Esophagus mucosa (tissue), 1 donor: ENCODE measurements at places on chromosomes 7 and 10.

- ATAC-seq: no peak
Measured at GRCh38 chr10:34864149-34865067, 49.3 kb upstream of the PARD3 start.

DNA sequence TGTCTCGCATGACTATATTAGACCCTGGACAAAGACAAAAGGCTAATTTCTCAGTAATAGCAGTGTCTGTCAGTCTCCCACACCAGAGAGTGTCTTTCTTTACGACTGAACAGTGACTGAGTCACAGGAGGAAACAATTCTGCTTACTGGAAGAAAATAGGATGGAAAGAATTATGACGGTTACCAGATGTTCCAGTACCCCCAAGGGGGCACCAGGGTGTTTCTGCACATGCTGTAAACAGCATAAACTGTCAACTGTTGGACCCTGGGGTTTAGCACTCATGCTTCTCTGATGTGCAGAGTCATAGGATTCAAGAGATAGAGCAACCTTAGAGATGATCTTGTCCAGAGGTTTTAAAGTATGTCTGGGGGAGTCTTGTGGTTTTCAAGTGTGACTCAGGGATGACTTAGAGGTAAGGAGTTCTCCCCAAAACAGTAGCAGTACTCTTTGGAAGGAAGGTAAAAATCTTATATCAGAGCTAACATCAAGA, 291.7 kb downstream of the THSD7A start:
- no peak for ATAC-seq

DNA sequence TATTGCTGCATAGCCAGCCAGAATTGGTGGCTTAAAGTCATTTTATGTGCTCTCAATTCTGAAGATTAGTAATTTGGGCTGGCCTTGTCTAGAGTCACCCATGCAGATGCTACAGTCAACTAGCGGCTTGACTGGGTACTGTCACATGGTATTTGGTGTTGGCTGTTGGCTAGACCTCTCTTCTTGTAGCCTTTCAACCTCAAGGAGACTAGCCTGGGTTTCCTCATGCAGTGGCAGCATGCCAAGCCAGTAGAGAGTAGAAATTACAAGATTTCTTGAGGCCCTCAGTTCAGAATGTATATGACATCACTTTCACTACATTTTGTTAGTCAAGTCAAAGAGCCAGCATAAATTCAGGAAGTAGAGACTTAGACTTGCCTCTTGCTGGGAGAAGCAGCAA, 3.7 kb upstream of the ZNF800 start:
- no peak for ATAC-seq

- ATAC-seq: no peak
Measured at GRCh38 chr10:80462299-80462980, 8.3 kb downstream of the TSPAN14 start.

GRCh38 chr10:49600781-49601400, 9.2 kb upstream of the SLC18A3 start:
- no peak for ATAC-seq

- no peak for ATAC-seq
Measured at GRCh38 chr10:31062856-31063255, 31.2 kb upstream of the ZNF438 start.

GRCh38 chr7:116854132-116854531, 8.3 kb upstream of the CAPZA2 start:
- no peak for ATAC-seq

DNA sequence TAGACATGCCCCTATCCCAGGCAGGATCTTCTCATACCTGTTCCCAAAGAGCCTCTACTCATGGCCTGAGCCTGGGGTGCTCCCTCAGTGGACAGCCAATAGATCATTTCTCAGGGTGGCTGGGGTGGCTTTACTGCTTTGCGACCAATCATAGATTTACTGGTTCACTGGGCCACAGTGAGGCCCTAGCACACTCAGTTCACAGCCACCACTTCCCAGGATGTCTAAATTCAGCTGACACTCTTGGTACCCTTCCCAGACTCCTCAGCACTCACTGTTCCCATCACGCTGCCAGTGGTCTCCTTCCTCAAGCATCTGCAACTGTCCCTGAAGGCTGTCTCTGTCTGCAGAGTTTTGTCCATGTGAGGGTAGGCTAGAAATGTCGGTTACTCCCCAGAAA, 50.6 kb downstream of the ARHGAP22 start:
- no peak for ATAC-seq

DNA sequence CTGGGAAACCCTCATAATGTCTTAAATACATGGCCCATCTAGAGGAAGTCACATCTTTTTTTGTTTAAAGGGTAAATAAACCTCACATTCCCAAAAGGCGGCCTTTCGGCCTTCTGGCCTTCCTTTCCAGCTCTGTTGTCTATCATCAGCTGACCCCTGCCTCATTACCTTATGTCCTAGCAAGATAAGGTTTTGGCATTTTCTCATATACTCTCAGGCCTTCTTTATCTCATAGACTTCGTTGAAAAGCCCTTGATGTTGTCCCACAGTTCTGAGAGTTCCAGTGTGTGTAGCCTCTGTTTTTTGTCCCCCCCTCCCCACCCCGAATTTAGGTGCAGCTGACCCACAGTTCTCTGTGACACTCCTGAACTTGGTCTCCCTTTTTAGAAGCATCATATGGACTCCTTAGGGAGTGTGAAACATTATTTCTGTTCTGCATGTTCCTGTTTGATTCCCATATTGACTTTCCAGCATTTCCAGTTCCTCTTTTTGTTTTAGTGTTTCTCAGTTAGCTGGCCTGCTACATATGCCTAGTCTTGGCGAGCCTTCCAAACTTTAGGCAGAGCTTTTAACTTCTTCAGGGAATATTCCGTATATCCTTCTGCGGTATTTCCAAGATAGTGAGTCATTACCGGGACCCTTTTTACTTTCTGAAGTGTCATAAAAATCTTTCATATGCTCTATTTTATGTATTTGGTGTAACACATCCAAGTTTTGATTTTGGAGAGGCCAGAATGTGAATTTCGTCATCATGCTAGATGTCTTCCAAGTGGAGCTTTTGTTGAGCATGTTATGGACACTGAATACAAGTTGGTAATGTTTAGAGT, 138.5 kb downstream of the LRRC4 start:
- no peak for ATAC-seq

DNA sequence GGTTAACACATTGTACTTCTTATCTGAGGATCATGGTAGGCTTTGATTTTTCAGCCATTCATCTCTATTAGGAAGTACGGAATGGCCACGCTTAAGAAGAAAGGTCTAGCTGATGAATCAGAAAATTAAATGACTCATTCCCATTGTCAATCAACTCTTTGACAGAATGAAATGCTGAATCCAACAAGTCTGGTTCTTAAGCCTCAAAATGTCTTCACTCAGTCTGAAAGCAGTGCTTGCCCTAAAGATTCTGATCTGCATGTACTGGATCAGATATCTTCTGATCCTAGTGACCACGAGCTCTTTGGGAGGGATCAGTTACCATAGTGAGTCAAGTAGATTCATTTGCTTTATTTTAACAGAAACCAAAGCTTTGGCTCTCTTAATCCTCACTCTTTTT, 5.7 kb upstream of the CELF2 start:
- ATAC-seq: peak; percentile 62

DNA sequence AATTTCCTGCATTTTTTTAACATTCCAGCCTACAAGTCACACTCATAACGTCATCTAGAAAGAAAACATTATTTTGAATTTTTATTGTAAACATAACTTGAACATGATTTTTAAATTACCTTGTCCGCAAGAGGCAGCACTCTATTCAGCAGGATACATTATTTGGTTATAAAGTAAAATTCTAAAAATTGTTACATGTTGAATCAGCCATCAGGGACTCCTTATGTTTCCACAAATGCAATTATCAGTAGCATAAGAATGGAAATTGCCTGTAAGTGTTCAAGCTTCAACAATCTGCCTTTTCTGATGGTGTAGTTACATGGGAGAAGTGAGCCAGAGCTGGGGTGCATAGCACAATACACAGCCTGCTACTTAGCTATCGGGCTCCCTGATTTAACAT, 97.5 kb downstream of the ZNF365 start:
- no peak for ATAC-seq

DNA sequence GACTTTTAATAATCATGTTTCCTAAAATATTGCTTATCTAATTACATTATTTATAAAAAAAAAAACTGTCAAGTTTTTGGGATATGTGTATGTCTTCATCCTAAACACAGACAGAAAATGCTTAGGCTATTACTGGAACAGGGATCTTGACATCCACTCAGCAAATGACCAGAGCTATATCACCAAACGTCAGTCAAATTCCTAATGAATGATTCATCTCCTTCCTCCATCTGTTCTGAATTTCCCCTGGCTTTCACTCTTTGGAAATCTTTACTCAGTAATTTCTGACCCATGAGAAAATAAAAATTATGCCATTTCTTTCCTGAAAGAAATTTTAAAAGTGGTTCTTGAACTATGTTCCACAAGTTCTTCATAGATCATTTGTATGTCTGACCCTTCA, 552.4 kb upstream of the KCND2 start:
- ATAC-seq: no peak

DNA sequence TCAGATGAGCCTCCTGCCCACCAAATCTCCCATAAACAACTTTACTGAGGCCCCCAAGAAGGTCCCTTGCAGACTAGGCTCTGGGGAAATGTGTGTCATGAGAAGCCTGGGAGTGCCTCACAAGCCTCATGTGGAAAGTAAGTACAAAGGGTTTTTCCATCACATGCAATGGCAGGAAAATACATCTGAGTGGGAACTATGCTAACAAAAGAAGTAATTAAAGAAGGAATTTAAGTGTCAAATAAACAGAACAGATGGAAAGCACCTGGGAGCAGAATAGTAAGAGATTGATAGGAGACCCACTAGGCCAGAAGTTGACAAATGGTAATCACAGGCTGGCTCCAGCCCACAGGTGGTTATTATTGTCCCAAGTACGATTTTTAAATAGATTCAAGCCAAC, 20.5 kb downstream of the GSAP start:
- ATAC-seq: no peak

DNA sequence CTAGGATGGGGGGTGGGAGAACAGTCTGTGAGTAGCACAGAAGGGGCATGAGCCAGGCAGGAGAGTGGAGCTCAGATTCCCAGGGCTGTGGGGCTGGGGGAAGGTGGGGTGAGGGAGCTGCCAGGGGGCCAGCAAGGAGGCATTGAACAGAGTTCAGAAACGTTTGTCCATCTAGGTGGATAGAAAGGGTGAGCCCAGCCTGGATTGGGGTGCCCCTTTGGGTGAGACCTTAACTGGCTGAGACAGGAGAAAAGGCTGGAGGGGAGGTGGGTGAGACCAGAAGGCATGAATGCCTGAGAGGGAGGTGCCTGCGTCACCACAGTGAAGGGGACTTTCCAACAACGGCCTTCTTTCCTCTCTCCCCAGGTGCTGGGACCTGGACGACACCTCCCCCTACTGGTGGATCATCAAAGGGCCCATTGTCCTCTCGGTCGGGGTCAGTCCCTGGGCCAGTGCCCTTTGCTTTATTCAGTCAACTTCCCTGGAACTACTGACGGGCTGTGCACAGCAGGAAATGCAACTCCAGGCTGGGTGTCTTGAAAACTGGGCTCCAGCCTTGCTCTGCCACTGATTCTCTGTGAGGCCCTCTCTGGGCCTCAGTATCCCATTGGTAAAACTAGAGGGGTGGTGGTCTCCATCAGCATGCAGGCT, 11.0 kb downstream of the GHRHR start:
- peak; percentile 75 for ATAC-seq

- no peak for ATAC-seq
Measured at GRCh38 chr10:109866995-109867635, 56.2 kb downstream of the XPNPEP1 start.

DNA sequence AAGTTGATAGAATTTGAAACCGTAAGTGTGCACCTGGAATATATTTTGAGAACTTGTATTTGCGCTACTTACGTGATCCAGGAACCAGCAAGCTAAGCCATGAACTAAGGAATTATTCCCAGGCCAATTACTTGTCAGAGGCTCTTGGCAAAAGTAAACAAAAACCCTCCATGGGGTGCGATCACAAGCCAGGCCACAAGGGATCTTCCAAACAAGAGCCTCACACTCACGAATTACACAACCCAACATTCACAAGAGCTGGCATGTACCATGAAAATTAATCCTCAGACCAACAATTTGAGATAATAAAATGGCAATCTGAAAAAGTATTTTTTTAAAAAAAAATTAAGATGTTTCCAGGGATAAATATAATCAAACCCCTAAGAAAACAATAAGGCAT, 467.0 kb upstream of the AKR1E2 start:
- no peak for ATAC-seq

GRCh38 chr10:120432209-120432608, 24.8 kb upstream of the PLPP4 start:
- ATAC-seq: no peak

- peak; percentile 53 for ATAC-seq
Measured at GRCh38 chr7:44489955-44490350, 505 bp downstream of the NUDCD3 start.

GRCh38 chr7:69678494-69679187, 80.4 kb downstream of the AUTS2 start:
- peak; percentile 63 for ATAC-seq

- no peak for ATAC-seq
Measured at GRCh38 chr7:143205560-143206293, 16.1 kb upstream of the TAS2R40 start.

GRCh38 chr10:122281018-122281626, 10.0 kb downstream of the BTBD16 start:
- ATAC-seq: no peak

DNA sequence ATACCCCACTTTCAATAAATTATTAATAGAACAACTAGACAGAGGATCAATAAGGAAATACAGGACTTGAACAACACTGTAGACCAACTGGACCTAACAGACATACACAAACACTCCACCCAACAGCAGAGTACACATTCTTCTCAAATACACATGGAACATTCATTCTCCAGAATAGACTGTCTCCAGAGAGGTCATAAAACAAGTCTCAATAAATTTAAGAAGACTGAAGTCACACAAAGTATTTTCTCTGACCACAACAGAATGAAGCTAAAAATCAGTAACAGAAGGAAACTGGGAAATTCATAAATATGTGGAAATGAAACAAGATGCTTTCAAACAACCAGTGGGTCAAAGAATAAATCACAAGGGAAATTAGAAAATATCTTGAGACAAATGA, 119.8 kb downstream of the SMURF1 start:
- no peak for ATAC-seq

- no peak for ATAC-seq
Measured at GRCh38 chr7:135235841-135236240, 2.2 kb downstream of the STRA8 start.

GRCh38 chr7:86925221-86925620, 134.2 kb downstream of the ELAPOR2 start:
- no peak for ATAC-seq

DNA sequence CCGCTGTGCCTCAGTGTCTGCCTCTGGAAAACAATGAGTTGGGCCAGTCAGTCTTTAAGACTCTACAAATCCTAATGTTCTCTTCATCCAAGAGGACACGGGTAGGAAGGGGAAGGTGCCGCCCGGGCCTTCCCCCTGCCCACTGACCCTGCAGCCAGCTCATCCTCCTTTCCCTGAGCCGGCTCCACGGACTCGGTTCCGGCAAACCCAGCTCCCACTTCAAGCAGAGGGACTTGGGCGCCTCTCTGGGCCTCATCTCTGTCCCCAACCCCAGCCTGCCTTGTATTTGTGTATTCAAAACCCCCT, 95.6 kb downstream of the C10orf105 start:
- ATAC-seq: no peak

- ATAC-seq: no peak
Measured at GRCh38 chr10:97770255-97770654, 1.5 kb downstream of the SFRP5 start.

- no peak for ATAC-seq
Measured at GRCh38 chr7:146713205-146713604, 596.6 kb downstream of the CNTNAP2 start.

- ATAC-seq: no peak
Measured at GRCh38 chr7:121097577-121097976, 109.1 kb downstream of the CPED1 start.

GRCh38 chr7:99863847-99864440, 12.9 kb downstream of the OR2AE1 start:
- ATAC-seq: no peak

GRCh38 chr10:46544989-46545791, 11.3 kb downstream of the GPRIN2 start:
- ATAC-seq: peak; percentile 14
